ENCODE measurements at places on chromosomes 2 and 18. TPM values are rescaled to one million over a fixed set of nuclear protein-coding genes. Genes with fewer than 3 reads are reported as not detected.

DNA sequence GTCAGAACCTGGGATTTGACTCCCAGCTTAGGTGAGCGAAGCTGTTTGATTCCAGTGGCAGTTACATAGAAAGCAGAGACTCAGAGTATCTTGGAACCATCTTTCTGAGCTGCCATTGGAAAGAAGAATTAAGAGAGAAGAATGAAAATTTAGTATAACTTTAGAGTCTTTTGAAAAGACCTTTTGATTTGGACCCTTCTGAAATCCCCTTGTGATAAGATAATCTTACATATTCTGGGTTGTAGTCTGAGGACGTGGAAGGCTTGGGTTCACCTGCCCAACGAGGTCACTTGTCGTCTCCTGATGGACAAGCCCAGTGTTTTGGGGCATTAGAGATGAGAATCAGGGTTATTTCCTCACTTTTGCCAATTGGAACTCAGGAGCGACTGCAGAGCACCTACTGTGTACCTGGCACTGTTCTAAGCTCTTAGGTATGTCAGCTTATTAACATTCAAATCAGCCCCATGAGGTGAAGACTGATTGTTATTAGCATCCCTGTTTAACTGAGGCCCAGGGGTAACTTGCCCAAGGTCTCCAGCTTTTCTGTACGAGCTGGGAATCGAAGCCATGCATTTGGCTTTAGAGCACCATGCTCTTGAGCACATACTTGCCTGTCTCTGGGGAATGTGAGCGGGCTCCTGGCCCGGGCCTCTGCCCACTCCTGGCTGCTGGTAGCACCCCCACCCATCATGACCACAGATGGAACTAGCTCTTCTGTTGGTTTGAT lies 2.9 kb downstream of the HK2 start:
- no peak for DNase-seq

DNA sequence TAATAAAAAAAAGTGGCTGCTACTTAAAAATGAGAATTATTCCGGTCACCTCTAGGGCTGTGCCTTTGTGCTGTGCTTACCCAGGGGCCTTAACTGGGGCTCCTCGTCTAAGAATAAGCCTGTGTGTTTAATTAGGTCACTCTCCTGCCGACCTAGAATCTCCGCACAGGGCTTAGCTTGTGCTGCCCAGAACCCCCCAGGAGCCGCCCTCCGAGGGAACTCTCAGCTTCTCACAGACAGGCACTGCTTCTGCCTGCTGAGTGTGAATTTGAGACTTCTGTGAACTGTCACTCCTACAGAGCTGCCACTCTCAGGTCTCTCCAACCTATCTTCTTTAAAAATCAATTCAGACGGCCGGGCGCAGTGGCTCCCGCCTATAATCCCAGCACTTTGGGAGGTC lies 11.9 kb upstream of the NT5DC4 start:
- DNase-seq, result peak; percentile 27

The CNDP1 gene
- 0.55 TPM for polyA plus RNA-seq

The SULT1C2 gene
- 1.1 TPM for polyA plus RNA-seq

GRCh38 chr18:31451625-31452024 lies 4.1 kb downstream of the DSG3 start:
- DNase-seq, result no peak

The CYBRD1 gene
- polyA plus RNA-seq, result 1.7 TPM

The SERPINB13 gene
- not detected for polyA plus RNA-seq

DNA sequence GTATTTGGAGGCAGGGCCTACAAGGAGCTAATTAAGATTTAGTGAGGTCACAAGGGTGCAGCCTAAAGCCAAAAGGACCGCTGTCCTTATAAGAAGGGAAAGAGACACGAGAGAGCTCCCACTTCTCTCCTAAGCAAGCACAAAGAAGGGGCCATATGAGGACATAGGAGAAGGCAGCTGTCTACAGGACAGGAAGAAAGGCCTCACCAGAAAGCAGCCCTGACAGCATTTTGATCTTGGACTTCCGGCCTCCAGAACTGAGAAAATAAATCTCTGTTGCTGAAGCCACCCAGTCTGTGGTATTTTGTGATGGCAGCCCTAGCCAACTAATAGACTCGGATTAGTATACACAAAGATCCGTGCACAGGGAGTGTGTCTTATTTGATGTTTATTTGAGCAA lies 139.7 kb downstream of the B3GNT2 start:
- no peak for DNase-seq

The EFHD1 gene
- 12.4 TPM for polyA plus RNA-seq

The LINC00305 gene
- 0.20 TPM for polyA plus RNA-seq

DNA sequence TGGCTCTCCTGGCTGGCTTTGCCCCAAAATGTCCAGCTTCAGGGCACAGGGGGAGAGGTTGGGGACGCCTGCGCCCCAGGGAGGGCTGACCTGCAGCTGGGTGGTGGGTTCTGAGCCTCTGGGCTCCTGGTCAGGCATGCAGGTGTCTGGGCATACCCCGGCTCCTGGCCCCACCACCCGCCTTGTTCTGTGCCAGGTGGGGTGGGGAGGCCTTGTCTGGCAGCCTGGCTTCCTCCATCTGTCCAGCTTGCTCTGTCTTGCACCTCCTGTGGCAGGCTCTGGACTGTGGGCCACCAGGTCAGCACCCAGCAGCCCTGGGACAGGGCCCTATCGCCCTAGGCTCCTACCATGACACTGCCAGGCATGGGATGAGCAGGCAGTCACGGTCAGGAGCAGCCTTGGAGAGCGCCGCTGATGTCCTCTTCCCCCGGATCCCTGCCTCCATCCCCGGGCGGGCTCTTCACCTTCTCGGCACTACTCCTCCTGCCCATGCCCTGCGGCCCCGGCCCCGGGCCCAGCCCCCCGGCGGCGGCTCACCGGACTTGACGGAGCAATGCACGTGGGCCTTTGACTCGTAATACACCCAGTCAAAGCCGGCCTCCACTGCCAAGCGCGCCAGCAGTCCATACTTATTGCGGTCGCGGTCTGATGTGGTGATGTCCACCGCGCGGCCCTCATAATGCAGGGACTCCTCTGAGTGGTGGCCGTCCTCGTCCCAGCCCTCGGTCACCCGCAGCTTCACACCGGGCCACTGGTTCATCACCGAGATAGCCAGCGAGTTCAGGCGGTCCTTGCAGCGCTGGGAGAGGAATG lies 3.6 kb downstream of the IHH start:
- no peak for DNase-seq

The TTC27 gene
- polyA plus RNA-seq, result 9.7 TPM

DNA sequence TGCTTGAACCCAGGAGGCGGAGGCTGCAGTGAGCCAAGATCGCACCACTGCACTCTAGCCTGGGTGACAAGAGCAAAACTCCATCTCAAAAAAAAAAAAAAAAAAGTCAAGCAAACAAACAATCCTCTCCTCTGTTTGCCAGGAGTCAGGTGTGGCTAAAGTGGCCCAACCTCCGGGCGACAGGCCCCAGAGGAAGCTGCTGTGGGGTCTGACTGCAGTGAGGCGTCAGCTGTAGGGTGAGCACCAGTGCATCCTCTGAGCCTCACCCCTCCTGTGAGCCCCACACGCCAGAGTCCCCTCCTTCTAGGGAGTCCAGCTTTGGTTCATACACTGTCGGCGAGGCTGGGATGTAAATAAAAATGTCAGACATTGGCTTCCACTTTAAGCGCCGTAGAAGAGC lies 76.5 kb upstream of the HS6ST1 start:
- DNase-seq, result no peak

DNA sequence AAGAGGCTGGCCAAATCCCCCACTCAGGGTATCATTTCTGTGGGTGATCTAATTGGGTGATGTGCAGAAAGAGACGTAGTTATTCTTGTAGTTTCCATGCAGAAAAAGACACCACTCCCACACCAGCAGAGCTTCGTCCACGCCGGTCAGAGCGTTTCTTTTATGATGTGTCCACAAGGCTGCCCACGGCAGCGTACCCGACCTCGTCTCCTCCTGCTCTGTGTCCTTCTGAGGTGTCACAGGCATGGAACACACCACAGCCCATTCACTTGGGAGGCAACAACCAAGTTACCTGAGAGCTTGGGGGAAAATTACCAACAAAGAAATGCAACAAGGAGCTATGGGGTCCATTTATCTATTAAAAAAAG lies 131.3 kb downstream of the PXDN start:
- no peak for DNase-seq

DNA sequence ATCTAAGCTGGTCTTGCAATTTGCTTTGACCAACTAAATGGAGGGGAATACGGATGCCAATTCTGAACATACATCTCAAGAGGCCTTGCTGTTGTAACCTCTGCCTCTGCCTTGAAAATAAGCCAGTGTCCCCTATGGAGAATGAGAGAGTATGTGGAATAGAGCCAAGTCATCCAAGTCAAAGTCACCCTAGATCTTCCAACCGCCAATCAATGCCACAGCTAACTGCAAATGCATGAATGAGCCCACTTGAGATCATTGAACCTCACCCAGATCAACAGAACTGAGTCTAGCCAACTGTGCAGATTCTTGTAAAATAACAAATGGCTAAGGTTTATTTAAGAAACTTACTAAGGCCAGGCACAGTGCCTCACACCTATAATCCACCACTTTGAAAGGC lies 139.8 kb upstream of the TANK start:
- DNase-seq, result no peak

The OTOS gene
- polyA plus RNA-seq, result not detected

GRCh38 chr2:58479535-58480140 lies 238.5 kb upstream of the FANCL start:
- DNase-seq, result no peak

The TEKT4 gene
- polyA plus RNA-seq, result not detected

GRCh38 chr2:62999905-63000304 lies 50.7 kb upstream of the OTX1 start:
- peak; percentile 42 for DNase-seq

DNA sequence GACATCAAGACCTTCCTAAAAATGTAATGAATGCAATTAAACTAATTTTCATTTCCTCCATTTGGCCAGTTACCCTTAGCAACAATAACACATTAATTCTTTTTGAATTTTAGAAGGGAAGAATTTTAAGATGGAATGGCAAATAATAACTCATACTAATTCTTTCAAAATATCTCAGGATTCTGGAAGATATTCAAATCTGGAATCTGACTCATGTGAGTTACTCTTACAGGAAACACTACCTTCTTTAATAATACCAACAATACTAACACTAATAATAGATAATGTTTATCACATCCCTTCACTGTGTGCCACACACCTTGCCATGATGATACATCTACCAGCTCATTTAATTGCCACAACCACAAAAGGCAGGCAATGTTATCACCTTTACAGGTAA lies 46.4 kb downstream of the ZNF521 start:
- no peak for DNase-seq

GRCh38 chr18:51150113-51150700 lies 47.3 kb downstream of the MEX3C start:
- DNase-seq, result no peak

DNA sequence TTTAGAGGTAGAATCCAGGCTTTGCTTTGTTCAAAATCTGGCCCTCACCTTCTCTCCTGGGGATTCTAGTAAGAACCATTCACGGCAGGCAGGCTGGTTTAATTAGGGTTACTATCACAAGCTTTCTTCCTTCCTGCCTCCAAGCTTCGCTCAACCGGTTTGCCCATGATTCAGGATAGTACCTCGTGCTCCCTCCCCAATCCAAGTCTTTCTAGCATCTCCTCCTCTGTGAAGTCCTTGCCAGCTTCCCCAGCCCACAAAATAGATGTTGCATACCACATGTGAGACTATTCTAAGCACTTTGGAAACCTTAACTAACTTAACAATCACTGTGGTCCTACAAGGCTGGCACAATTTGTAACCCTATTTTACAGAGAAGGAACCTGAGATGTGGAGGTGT lies 135.1 kb downstream of the SOCS6 start:
- peak; percentile 49 for DNase-seq

The RIT2 gene
- not detected for polyA plus RNA-seq

DNA sequence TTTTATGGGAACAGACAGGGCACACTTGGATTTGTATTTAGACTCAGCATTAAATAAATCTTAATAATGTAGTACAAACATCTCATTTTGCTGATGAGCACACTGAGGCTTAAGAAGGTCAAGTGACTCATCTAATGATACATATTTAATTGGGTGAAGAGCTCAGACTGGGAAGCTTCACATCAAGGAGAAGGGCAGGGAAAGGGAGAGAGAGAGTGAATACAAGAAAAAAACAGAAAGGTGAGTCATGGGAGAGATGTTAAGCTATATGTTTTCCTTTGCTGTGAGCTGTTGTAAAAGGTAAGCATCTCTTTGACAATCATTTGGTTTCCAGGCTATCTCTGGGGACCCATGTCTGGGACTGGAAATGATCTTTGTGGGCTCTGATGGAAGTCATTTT lies 277.8 kb downstream of the SETBP1 start:
- DNase-seq, result no peak

GRCh38 chr2:219783359-219783975 lies 156.0 kb downstream of the SLC4A3 start:
- DNase-seq, result no peak

Data from cardiac muscle cell (in vitro differentiated cells and primary cell).